ENCODE measurements at places on chromosomes 4 and X. TPM values are rescaled to one million over a fixed set of nuclear protein-coding genes. Genes with fewer than 3 reads are reported as not detected.
A peak's percentile ranks its signal among the peaks of the same experiment; 100 is the strongest.

The ANXA3 gene
- not detected for total RNA-seq

The RPL34 gene
- 1,392 TPM for total RNA-seq

The BMX gene
- total RNA-seq: not detected

The TCP11X2 gene
- total RNA-seq: not detected

The ZNF630 gene
- total RNA-seq: 1.5 TPM

The CRMP1 gene
- not detected for total RNA-seq

The WDR17 gene
- total RNA-seq: 1.0 TPM

The TAF9B gene
- 27.7 TPM for total RNA-seq

The DDX3X gene
- 357 TPM for total RNA-seq

The FDCSP gene
- not detected for total RNA-seq

- no peak for DNase-seq
These were observed 63.2 kb downstream of the CD40LG start for GRCh38 chrX:136711147-136711546.

- no peak for DNase-seq
These were observed 2277.7 kb upstream of the AGA start for GRCh38 chr4:179719766-179720450.

DNA sequence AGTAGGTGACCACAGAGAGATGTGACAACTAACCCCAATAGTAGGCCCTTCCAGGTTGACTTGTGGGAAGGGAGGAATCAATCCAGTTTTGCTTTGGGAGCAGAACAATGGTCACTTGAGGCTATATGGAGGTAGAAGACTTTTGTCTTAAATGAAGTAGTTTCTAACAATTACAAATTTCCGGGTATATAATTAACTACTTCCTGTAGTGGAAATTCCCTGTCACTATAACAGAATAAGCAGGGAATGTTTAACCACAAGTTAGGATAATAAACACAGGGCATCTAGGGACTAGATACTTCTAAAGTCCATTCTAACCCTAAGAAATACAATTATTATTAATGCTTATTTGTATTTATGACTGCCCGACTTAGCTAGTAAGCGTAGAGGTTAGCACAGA lies 99.0 kb upstream of the TRPC3 start:
- DNase-seq: no peak

GRCh38 chr4:147363514-147363913 lies 117.4 kb upstream of the EDNRA start:
- DNase-seq: no peak

DNA sequence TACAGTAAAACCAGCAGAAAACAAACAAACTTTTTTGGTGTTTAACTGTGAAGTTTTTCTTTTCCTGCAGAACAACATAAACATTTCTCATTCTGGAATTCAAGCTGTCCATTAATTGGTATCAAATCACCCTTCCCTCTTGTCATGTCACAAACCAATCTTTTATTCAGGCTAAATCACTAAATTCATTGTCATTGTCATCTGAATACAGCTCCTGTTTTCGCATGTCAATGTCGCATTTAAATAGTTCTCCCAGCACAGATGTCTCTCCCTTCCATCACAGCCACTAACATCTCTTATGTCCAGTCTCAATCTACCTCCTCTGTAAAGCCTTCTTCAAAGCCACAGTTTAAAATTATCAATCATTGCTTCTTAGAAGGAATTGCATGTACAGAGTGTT lies 192.1 kb upstream of the PCDH10 start:
- DNase-seq: no peak

DNA sequence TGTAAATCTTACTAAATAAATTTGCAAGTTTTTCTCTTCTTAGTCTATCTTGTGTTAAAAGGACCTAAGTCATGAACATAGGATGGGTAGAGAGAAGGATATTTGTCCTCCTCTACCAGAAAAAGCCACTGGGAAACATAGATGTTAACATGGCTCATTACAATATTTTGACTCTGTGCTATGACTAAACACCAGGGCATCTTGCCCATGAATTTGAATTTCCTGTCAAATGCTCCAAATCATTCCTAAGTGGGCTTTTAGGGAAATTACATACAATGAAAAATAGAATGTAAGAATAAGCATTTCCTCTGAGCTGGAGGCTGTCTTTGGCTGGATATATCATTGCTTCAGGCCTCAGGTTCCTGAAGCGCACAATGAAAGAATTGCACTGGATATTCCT lies 39.1 kb downstream of the ANOS1 start:
- no peak for DNase-seq

DNA sequence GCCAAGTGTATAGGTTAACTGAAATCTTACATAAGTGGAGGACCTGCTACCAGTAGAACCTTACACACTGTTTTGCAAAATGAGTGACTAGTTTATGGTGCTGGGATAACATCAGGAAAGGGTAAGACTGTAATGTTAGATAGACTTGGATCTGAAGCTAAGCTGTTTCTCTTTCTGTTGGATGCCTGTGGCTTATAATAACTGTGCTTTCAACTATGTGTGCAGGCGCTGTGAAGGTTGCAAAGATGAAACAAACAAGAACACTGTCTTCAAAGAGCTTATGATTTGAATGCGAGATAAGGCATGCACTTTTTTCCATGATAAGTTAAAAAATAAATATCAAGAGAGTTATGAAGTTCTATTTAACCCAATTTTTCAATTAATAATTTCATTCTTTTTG lies 34.5 kb upstream of the LCORL start:
- DNase-seq: no peak

- DNase-seq: no peak
These were observed 202.5 kb upstream of the RPL34 start for GRCh38 chr4:108417923-108418322.

DNA sequence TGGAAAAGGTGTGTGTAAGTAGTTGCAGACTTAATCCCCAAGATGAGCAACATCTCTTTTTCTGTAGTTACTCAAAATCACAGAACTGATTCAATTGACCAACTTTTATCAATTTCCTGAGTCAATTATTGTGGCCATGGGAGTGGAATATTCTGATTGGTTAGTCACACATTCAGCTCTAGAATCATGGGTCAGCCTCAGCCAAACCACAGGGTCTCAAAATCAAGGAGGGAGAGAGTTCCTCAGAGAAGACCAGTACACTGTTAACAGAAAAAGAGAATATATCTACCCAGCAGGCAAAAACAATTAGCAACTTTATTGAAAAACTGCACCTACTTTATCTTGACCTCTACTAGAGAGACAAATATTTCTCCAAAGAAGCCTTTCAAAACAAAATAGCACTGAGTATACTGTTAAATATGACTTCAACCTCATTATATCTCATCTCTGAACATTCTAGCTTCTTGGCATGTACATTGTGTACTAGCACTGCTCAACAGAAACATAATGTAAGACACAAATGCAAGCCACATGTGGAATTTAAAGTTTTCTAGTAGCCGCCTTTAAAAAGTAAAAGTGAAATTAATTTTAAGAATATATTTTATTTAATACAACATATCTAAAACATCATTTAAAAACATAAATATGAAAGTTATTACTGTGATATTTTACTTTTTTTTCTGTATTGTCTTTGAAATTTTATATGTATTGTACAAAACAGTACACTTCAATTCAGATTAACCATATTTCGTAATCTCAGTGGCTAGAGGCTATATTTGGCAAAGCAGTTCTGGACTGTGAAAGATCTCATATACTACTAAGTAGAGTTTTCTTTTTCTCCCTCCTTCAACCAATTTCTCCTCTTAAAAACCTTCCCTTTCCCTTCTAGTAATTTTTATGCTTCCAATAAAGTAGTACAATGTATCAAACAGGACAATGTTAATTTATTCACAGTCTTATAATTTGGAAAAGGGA lies 11.8 kb upstream of the LCORL start:
- DNase-seq: no peak

GRCh38 chrX:101658661-101659491 lies 774 bp downstream of the ARMCX2 start:
- DNase-seq: peak; percentile 71

- DNase-seq: no peak
These were observed 377.5 kb downstream of the KCNIP4 start for GRCh38 chr4:21571100-21571499.

DNA sequence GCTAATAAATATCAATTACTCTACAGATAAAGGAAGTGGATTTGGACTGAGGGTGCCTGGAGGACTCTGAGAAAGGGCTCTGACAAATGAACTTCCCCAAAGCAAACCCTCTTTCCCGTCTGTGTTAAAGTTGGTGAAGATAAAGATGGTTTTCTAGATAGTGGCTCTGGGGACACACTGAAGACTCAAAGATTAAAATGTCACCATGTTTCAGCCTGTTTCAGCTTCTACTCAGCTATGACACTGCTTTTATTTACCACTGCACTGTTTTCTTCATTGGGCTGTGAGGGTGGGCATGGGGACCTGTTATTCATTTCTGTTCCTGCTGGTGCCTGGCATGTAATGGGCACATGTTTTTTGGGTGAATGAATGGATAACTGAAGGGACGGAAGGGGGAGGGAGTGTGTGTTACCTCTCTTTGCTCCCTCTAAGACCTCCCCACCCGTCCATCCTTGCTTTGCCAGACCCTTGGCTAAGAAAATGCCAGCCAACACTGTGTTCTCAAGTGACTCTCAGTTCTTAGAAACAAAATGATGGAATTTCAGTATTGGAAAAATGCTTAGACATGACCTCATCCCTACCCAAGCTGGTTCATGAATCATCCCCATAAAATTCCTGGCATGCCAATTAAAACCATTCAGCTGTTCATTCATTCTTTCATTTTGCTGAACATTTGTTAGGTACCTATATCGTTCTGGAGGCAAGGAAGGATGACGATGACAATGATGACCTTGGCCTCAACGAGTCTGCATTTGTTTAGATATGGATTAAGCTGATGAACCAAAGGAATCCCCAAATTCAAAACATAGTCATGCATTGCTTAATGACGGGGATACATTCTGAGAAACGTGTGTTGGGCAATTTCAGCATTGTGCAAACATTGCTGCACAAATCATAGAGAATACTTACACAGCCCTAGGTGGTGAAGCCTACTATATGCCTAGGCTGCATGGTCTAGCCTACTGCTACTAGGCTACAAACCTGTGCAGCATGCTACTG lies 13.4 kb upstream of the STK32B start:
- DNase-seq: no peak

DNA sequence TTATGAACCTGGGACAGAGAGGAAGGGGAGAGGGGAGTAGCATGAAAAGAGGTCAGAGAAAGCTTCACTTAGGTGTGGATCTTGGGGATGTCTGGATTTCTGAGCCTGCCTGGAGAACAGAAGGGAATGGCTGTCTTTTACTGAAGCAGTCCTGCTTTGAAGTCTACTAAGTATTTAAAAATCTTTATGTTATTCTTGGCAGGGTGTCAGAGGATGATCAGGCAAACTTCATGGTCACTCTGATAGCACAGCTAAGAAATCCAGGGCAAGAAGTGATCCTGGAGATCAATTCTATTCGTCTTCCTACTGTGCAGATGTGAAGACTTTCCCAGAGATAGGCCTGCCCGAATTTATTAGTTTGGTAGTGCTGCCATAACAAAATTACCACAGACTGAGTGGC lies 464.4 kb upstream of the BOD1L1 start:
- no peak for DNase-seq

- no peak for DNase-seq
These were observed 57.8 kb downstream of the APBB2 start for GRCh38 chr4:41156574-41156973.

GRCh38 chr4:153728660-153729059 lies 31.2 kb downstream of the RNF175 start:
- no peak for DNase-seq

- DNase-seq: no peak
These were observed 13.5 kb upstream of the SPP1 start for GRCh38 chr4:87961993-87962392.

GRCh38 chrX:12237131-12237530 lies 98.9 kb downstream of the FRMPD4 start:
- DNase-seq: no peak

GRCh38 chrX:117973110-117973807 lies 143.4 kb downstream of the KLHL13 start:
- no peak for DNase-seq

DNA sequence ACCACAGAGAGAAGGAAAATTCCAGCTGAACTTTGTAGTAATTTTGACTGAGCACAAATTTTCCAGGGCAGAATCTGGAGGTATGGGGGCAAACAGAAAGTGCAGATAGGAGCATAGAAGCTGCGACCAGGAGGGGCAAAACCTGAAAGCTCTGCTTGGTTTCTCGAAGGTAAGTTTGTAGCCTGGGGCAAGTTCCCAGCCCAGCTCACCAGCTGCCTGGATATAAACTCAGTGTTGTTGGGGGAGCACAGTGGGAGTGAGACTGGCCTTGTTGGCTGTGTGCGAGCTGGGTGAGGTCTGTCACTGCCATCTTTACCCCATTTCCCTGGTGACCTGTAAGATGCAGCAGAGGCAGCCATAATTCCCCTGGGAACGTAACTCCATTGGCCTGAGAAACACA lies 213.5 kb upstream of the POF1B start:
- no peak for DNase-seq

DNA sequence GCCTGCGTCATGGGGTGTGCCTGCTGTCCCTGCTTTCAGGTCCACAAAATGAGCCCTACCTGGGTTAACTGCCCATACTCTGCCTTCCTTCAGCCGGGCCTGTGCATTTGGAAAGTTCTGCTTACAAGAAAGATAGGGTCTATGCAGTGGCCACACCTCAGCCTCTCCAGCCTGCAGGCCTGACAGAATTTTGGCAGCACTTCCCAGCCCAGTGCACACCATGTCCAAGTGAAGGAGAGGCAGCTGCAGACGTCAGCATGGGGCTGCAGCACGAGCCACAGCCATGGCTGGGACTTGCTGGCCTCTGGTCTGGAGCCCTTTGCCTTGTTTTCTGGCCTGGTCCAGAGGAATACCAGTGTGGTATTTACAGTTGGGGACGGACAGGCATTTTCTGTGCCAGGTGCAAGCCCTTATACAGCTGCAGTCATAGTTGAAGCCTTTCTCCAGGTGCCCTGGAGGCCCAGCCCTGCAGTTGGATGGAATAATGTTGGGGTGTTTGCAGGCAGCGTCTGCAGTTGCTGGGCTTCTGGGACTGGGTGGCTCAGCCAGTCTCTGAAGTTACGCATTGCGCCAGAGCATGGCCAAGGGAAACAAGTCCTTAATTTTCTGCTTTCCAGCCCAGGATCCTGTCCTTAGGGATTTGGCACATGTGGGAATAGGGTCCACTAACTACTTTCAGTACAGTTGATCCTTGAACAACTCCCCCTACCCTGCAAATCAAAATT lies 26.2 kb downstream of the JADE1 start:
- no peak for DNase-seq

DNA sequence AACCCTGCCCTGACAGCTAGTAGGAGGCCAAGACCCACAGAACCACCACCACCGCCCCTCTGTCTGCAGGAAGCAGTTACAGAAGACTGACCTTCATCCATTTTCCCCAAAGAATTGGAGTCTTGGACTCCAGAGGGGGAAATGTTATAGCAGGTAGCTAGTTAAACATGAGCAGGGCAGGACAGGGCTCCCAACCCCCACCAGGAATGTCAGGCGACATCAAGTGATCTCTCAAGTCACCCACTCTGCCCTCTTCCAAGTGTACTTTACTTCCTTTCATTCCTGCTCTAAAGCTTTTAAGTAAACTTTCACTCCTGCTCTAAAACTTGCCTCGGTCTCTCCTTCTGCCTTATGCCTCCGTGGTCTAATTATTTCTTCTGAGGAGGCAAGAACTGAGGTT lies 17.1 kb upstream of the AADAT start:
- DNase-seq: no peak

GRCh38 chr4:177214935-177215334 lies 94.7 kb upstream of the NEIL3 start:
- DNase-seq: no peak

- DNase-seq: no peak
These were observed at the start of gene IL1RAPL1 for GRCh38 chrX:28586981-28587551. Gene IL1RAPL1 (plus strand): TSS chrX:28587446.

All from CD8-positive, alpha-beta memory T cell (primary cell).